Caudate nucleus (tissue), 63 donors: ENCODE measurements at places on chromosomes 2 and 18.

DNA sequence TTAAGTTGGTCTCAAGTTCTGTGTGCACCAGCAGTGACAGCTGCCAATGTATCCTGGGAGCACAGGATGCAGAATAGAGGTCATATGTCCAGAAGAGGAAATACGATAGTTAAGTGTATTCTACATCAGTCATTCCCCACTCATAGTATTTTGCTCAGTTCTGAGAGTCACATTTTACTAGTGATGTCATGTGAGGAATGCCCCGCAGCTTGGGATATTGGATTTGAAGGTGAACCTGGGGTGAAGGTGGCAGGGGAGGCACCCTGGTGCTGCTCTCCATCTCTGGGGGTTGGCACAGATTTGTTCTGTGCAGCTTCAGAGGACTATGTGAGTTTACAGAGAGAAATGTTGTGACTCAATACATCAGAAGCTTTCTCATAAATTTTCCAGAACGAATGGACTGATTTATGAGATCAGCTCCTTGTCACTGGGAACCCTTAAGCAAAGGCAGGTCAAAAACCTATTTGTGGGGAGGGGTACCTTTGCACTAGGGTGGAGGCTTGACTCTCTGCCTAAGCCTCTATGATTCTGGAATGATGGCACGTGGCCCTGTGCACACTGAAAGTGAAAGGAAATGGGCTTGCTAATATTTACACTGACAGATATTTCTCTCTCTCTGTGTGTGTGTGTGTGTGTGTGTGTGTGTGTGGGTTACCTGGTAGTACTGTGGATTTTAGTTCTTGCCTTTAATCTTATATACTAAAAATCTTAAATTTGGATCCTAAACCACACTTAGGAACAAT lies 95.9 kb downstream of the NEB start:
- no peak for DNase-seq

DNA sequence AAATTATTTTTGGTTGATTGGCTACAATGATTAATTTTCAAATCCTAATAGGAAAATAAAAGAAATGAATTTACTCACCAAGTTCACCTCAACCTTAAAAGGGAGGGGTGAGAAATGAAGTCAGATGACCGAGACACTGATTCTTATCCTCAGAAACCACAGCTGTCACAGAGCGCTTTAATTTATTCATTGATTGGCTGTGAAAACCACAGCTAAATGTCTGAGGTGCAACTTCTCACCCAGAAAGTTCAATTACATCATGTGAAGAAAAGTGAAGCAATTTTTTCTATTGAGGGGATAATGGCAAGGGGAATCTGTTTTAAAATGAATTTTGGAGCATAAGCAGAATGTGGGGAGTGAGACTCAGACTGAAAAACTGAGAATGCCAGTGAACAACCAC lies 128.4 kb downstream of the RNF152 start:
- DNase-seq: no peak

GRCh38 chr2:112958428-112959108 lies 19.2 kb upstream of the IL36G start:
- DNase-seq: peak; percentile 23

- no peak for DNase-seq
Measured at GRCh38 chr2:217822296-217823252, 180.2 kb downstream of the TNS1 start.

DNA sequence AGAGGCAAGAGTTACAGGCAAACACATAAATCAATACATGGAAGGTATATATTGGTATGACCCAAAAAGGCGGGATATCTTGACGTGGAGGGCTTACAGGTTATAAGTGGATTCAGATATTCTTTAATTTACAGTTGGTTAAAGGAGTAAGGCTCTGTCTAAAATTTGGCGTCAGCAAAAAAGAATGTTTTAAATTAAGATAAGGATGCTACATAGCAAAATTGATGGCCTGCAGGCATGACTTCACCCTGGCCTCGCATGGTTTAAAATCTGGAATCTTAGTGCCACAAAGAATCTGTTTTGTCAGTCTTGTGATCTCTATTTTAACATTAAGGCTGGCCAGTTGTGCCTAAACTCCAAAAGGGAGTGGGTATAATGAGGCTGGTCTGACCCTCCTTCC lies 58.4 kb upstream of the REL start:
- no peak for DNase-seq
